Epithelial cell of proximal tubule (primary cell): ENCODE measurements at places on chromosomes 2 and 18.
A peak's percentile ranks its signal among the peaks of the same experiment; 100 is the strongest.

DNA sequence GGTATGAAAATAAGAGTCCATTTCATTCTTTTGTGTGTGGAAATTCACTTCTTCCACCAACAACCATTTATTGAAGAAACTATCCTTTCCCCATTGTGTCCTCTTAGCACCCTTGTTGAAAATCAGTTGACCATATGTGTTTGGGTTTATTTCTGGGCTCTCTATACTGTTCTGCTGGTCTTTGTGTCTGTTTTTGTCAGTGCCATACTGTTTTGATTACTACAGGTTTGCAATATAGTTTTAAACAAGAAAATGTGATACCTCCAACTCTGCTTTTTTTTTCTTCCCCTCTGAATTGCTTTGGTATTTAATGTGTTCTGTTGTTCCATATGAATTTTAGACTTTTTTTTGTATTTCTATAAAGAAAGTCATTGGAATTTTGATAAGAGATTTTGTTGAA lies 8.4 kb downstream of the GTF2A1L start:
- DNase-seq, result no peak

- DNase-seq, result no peak
These were observed 52.1 kb downstream of the PSTPIP2 start for GRCh38 chr18:46019936-46020335.

DNA sequence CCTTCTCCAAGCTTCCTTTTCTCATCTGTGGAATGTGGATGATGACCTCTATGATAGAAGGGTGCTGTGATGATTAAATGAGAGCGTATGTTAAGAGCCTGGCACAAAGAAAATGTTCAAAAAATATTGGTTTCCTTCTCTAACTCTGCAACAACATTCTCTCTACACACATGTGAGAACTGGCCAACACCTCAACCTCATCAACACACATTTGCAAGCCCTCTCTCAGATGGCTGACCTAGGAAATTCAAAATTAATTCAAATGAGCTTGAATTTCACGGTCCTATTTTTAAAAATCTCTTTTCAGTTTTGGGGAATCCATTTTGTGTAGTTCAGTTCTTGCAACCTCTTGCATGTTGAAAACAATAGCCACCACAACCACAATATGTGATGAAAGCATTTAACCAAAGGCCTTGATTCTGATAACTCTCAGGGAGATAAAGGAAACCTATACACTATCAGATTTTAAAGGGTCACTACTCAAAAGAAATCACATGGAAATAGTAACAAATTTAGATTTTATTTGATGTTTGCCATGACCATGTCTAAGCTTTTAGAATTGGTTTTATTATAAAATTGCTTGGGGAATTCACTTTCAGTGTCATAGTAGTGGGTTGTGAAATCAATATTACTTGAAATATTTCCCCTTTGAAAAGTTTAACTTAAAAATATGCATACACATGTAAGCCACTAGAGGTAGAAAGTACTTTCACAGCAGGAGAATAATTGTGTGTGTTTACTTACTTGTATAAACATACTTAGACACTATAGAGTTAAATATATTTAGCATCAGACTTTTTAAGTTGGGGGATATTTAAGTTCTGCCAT lies 16.6 kb upstream of the NABP1 start:
- no peak for DNase-seq

DNA sequence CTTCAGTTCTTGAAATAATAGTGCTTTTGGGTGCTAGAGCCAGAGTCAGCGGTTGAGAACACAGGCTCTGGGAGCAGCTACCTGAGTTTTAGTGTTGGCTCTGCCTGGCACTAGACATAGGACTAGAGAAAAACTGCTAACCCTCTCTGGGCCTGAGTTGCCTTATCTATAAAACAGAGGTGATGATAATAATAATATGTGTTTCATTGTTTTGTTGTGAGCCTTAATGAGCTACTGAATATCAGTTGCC lies 391.7 kb downstream of the PTPRM start:
- DNase-seq, result no peak

DNA sequence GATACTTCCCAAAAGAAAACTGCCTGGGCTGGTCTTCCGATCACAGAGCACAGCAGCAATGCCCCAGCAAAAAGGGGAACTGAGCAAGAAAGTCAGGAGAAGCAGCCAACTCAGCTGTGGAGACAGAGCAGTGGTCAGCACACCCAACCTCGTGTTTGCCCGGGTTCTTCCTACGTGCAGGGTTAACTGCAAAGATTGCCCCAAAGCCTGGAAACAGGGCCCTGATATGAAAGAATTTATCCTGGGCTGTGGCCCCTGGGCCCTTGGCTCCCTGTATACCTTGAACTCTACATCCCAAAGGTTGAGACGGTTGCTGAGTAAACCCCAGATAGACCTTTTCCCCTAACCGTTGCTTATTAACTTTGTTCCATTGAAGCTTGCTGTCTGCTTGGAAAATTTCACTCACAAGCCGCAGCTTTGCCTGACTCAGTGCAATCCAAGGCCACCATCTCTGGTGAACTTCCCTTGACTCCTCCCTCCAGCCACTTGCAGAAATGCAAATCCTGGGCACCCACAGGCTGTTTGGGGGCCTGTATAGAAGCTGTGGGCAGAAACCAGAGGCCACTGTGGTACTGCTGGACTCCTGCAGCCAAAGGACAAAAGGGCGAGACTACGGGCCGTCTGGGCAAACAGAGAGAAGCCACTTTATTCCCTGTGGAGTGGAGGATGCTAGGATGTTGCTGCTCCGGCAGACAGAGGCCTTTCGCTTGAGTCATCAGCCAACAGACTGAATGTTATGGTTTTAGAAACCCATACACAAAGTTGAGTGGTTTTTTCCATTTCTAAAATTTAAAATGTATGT lies 18.2 kb downstream of the NRP2 start:
- DNase-seq, result peak; percentile 82

DNA sequence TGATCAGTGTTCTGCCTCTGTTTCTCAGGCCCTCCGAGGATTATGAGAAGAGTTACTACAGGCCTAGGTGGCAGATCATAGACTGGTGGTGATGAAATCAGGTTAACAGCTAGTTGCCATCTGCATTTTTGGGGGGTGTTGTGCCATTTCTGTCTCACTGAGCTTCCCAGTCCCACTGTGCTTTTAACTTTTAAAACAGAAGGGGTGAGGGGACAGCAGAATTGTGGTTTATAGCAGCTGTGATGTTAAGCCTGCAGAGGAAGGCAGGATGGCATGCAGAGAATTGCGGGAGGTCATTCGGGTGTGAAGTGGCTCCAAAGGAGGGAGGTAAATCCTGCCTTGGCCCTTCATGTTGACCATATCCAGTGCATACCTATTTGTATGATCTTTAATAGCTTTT lies 5.0 kb downstream of the CAB39 start:
- no peak for DNase-seq

DNA sequence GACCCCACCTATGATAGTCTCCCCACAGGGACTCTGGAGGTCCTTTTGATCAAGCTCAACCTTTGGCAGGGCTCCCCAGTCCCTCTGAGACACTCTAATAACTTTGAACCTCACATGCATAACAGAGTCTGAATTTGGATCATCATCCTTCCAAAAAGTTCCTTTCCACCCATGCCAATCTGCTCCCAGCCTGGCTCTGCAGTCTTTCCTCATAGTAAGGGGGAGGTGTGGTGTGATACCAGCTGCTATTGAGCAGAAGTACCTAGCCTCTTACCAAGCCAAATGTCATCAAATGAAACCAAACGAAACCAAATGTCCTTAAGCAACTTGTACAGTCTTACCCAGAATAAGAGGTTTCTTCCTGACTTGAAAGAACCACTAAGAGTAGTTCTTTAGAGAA lies 36.5 kb downstream of the DTNA start:
- DNase-seq, result no peak

DNA sequence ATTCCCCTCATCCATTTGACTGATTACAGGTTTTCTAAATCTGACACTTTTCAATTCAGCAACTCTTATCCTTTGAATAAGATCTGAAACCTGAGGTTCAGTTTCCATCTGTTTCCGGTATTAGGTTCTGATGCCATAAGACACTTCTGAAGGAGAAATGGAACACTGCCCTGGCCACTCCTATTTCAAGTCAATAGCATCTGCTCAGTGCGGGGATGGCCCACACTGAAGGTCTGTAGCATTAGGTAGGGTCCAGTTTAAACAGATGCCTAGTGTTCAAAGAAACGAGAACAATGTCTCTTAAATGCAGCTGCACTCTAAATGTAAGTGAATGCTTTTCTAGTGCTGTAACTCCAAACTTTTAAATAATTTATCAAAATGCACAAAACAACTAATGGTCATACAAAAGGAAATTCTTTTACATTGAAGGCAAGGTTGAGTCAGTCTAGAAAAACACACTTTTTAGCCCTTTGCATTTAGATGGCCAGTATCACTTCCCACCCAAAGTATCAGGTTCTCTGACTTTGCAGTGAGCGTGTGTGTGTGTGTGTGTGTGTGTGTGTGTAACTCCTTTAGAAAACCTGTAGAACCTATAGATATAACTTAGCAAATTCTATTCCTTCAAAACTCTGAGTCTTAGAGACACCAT lies 78.2 kb downstream of the STK39 start:
- DNase-seq, result no peak

- no peak for DNase-seq
These were observed 5.1 kb upstream of the SMAD7 start for GRCh38 chr18:48955830-48956261.

DNA sequence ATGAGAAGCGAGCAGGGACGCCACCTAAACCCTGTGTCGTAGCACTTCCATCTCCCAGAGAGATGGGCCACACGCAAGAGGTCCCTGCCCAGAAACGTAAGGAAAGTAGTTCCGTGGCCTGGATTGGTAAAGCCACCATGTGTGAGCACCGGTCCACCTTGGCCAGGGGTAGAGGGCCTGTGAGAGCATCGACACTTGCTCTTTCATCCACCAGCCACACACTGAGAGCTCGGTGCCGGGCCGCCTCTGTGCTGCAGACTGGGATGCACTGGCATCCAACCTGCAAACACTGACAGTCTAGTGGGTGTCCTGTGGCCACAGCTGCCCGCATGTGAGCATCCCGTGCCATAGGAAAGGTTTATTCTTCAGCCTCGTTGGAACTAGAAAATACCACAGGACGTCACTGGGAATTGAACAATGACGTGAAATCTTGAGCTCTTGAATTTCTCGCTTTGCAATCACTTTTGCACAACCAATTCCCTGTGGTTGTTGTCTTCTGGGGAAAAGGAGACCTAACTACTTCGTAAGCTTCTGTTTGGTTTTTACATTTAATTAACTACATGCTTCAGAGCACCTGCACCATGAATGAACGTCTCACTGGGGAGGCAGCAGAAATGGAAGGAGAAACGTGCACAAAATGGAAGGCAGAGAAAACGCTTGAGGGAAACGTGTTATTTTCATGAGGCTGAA lies 212.0 kb upstream of the RAB6C start:
- no peak for DNase-seq

DNA sequence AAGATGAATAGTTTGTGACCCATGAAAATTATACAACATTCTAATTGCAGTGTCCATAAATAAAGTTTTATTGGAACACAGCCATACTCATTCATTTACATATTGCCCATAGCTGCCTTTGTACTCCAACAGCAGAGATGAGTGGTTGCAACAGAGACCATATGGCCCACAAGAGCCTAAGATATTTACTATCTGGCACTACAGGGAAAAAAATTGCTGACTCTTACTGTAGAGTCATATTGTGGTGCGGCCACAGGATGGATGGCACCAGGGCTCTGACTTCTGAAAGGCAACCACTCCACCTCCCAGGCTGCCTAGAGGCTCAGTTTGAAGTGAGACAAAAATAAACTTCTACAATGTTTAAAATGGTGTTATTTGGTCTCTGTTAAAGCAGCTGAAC lies 404.0 kb upstream of the ATP5MC3 start:
- DNase-seq, result no peak
